ENCODE measurements at places on chromosomes 3 and 15. TPM values are rescaled to one million over a fixed set of nuclear protein-coding genes. Genes with fewer than 3 reads are reported as not detected.

DNA sequence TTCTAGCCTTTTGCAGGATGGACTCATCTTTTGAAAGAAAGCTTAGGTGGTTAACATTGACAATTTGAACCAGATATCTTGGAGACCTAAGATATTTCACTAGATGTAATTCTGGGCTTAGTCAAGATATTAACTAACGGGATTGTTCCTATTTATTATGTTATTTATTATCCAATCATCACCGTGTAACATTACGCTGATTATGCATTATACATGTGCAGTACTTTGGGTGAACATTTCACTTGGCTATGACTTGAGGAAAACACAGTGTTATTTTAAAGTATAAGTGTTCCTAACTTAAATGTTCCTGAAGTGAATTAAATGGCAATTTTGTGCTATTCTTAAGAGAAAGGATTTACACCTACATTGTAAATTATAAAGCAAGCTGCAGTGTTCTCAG is 574.5 kb upstream of the KCNMB2 start:
- no peak for DNase-seq

Gene GXYLT2
- total RNA-seq, result 9.8 TPM

DNA sequence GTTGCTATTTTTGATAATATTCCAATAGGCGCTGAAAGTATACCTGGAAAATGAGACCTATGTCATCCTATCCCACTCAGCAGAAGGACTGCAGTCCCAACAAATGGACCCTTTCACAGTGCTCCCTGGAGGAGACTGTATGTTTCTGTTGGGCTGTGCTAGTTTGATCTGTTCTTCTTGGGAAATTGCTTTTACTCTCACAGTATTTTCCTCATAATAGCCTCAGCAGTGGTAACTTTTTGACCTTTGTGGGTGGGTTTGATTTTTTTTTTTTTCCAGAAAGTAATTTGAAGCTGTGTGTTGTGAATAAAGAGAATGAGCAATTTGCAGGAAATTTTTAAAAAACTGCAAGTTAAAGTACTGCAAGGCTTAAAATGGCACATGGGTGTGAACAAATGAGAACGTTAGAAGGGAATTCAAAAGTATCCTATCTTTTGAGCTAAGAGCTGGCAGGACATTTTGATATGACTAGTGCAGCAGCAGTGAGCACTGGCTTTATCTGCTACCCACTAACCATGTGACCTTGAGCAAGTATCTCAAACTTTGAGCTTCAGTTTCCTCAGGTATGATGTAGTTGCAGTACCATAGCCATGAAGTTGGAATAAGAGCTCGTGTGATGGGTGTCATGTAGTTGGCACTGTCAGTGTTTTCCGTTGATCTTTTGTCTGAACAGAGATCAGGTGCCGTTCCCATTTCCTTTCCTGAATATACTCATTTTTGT is 118.4 kb downstream of the ATG7 start:
- no peak for DNase-seq

Gene THAP10
- total RNA-seq, result 3.7 TPM

Gene PP2D1
- not detected for total RNA-seq

Gene PODXL2
- 1.4 TPM for total RNA-seq

- DNase-seq, result no peak
Observed at GRCh38 chr3:64272842-64273241, 47.6 kb upstream of the PRICKLE2 start.

DNA sequence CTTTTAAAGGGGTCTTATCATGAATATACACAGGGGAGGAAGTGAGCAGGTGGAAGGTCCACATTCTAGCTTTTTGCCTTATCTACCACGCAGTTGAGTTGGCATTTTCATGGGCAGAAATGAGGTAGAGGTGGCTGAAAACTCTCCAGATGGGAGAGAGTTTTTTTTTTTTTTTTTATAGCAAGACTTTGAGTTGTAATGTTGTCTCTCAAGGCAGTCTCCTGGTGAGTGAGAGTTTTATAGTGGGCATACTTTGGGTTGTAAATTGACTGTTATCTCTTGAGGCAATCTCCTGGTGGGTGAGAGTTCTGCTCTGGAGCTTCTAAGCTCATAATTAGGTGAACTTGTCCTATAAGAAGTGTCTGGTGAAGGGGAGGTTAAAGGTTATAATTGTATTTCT is 191.7 kb upstream of the NAALADL2 start:
- no peak for DNase-seq

- DNase-seq, result no peak
Observed at GRCh38 chr15:87672309-87673288, 583.9 kb downstream of the NTRK3 start.

DNA sequence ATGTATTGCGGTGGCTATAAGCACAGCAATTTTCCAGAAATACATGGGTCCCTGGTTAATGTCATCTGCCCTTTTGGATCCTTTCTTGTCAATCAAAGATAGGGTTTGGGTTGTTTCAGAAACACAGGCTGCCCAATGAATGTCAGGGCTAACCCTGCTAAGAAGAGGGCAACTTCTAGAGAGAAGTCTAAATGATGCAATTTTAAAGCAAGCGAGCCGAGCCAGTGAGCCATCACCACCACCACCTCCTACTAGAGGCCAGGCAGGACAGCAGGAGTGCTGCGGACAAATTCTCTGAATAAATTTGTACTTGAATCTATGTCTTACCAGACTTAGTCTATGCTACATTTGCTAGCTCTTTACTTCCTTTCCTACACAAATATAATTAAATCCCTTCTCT is 248.4 kb downstream of the CTNNB1 start:
- no peak for DNase-seq

DNA sequence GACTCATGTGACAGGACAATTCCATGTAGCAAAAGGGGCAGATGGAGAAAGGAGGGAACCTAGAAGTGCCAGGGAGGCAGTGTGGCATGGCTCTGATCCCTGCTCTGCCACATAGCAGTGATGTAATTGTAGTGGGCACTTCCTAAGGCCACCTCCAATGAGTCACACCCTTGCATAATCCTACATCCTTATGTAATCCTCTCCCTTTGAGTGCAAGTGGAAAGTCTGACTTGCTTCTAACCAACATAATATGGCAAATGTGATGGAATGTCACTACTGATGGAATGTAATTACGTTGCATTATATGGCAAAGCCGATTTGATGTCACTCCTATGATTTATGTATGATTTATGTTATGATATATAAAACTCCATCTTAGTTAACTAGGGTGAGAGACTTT is 72.9 kb upstream of the ATP2C1 start:
- no peak for DNase-seq

- DNase-seq, result peak; percentile 67
Observed at GRCh38 chr3:71432044-71432975, 151.2 kb downstream of the FOXP1 start.

DNA sequence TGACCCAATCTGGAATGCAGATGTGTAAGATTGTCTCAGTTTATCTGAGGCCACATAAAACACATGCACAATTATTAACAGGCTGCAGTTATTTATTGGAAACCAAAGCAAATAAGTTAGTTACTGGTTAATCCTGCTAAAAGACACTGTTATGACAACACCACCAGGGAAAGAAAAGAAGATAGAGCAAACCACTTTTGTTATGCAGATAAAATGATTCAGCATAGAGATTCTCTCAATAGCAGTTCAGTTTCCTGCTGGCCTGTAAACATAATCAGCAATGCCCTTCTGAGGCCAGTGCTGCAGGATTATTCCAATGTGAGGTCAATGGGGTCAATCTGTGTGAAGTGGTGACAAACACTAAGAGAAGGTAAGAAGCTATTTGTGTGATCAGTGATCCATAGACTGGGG is 244.4 kb downstream of the ZBTB20 start:
- no peak for DNase-seq

Gene KLHL24
- total RNA-seq, result 228 TPM

Gene ANKDD1A
- 1.1 TPM for total RNA-seq

GRCh38 chr3:13475871-13476590 is 4.1 kb upstream of the HDAC11 start:
- DNase-seq, result no peak

Gene PTPN23
- 21.1 TPM for total RNA-seq

GRCh38 chr3:98893740-98894139 is 7.8 kb downstream of the DCBLD2 start:
- no peak for DNase-seq

All from Right ventricle myocardium inferior (tissue), 1 donor.